Stimulated activated CD8-positive, alpha-beta memory T cell treated with anti-CD3 and anti-CD28 coated beads, Interleukin-7, amount 100 ng/mL, for 24 hours (primary cell): ENCODE measurements at places on chromosomes 6 and 20.

- no peak for DNase-seq
Observed at GRCh38 chr6:7833751-7834070, 76.9 kb downstream of the TXNDC5 start.

DNA sequence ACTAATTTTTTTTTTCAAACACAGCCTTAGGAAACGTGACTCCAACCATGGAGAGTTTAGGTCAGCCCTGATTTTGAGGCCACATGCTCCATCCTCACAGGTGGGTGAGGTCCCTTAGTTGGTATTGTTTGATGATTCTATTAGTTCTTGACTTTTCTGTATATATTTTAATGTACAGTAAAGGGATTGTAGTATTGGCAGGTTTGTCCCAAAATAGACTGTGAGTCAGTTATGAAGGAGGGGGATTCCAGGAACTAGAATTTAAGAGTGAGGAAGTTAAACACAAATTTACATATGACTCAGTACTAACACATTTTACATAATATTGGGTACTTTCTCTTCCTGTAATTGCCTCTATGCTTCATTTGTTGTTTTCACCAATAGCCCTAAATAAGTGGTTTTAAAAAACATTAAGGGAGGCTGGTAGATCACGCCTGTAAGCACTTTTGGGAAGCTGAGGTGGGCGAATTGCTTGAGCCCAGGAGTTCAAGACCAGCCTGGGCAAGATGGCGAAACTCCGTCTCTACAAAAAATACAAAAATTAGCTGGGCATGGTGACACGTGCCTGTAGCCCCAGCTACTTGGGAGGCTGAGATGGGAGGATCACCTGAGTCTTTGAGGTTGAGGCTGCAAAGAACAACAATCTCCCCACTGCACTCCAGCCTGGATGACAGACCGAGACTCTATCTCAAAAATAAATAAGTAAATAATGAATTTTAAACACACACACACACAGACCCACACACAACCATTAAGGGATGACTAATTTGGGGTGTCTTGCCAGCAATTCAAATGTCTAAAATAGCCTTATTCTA is 81.8 kb downstream of the SGK1 start:
- no peak for DNase-seq

- no peak for DNase-seq
Observed at GRCh38 chr6:137866200-137866913, 702 bp upstream of the TNFAIP3 start.

DNA sequence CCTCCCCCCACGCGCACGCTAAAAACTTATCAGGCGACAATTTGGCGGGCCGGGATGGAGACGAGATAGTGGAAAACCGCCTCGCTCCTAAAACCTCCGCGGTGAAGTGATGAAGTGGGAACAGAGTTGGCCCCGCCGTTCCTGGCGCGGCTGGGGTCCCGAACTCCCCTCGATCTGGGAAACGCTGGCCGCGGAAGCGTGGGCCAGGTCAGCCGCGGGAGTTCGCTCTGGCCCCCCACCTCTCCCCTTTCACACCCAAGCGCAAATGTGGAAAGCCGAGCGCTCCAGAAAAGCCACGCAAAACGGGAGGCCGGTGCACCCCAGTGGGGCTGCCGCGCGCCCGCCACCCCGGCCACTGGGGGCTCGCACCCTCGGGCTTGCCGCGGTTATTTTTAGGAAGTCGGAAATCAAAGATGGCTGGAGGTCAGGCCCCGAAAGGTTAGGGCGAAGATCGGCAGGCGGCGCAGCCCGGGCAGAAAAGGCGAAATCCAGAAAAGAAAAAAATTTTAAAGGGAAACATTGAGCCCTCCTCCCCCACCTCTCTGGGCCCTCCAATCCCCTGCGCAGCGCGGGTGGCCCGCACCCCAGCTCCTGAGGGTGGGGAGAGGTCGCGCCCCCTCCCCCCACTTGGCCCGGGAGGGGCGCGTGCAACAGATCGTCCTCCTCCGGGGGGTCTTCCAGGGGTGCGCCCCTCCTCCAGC is 1.0 kb downstream of the SALL4 start:
- DNase-seq = no peak

GRCh38 chr6:151440930-151441329 is 11.0 kb downstream of the RMND1 start:
- DNase-seq = no peak

DNA sequence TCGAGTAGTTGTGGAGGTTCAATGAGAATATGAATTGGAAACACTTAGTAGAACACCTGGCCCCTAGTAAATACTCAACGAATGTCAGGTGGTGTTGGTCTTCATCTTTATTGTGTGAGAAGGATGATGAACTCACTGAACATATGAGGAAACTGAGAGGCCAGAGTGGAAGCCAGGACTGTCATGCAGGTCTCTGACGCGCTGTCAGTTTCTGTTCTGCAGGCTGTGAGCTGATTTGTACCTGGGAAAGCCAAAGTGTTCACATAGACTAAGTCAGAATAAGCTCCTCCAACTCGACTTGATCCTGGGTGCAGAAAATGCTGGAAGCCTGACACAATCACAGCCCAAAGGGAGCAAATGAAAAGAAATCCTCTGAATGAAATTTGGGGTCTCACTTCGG is 222.2 kb downstream of the LY86 start:
- no peak for DNase-seq

- no peak for DNase-seq
Observed at GRCh38 chr20:25274481-25274880, 26.6 kb downstream of the PYGB start.

GRCh38 chr20:3013771-3014170 is 29.7 kb upstream of the GNRH2 start:
- DNase-seq = no peak

DNA sequence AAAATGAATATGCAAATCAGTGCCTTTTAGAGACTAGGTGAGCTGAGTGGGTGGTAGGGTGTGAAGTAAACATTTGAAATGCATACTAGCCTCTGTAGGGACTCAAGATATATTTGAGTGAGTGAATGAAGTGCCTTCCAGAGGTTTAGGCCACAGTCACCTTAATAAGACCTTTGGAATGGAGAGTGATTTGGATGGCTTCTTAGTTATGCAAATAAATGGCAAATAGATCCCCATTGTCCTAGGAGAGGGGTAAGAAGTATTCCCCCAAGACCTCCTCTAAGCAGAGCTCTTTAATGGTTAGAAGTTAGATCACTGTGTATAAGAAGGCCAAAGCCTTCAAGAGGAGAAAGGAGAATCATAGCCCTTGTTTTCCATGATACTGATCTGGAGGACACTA is 47.8 kb upstream of the IMPG1 start:
- DNase-seq = no peak

GRCh38 chr20:4697189-4697830 is 24.4 kb upstream of the PRND start:
- DNase-seq = no peak

- DNase-seq = no peak
Observed at GRCh38 chr6:55868771-55869479, 6.5 kb downstream of the BMP5 start.

DNA sequence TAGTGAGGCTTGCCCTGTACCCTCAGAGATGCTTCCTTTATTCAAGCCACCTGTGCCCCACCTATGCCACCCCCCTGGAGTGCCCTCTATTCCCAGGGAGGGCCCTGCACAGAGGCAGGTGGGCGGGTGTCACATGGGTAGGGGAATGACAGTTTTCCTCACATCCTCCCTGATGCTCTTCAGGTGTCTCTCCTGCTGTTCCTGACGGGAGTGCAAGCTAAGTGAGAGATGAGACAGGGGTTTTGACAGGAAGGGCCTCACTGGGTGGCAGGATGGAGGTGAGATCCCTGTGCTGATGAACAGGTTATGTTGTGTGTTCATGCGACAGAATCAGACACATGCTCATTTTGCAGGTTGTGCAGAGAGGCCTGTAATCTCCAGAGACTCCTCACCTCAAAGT is 164.1 kb upstream of the CHD6 start:
- no peak for DNase-seq

GRCh38 chr20:54323227-54323734 is 115.4 kb downstream of the PFDN4 start:
- no peak for DNase-seq

DNA sequence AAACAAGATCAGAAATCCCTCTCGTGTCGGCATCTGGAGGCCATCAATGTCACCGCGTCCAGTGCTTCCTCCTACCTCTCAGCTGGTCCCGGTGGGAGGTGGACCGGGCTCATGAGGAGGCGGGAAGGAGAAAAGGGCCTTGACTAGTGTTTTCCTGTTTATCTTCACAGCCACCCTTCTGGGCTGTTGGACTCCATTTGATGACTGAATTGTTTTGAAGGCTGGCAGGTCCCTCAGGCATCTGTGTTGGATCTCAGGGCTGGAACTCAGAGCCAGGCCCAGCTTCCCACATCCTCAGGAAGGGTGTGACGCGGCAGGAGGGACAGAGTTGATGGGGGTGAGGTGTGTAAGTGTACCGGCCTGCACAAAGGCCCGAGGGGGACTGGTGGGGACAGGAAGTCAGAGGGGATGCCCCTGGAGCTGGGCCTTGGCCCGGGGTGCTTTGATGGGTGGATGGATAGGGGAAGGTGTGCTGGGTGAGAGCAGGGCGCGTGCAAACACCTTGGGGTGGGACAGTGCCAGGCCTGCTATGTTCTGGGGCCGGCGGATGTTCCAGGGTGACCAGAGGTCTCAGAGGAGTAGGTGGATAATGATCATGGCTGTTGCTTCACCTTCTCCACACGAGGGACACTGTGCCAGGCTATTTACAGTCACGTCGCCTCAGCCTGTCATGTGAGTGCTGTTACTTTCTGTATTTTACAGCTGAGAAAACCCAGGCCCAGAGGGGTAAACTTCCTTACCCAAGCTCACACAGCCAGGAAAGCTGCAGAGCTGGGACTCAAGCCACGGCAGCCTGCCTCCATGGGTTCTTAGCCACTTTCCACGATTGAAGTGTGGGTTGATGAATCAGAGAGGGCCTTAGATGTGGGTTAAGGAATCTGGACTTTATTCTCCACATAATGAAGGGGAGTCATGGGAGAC is 17.9 kb upstream of the CHMP4B start:
- no peak for DNase-seq

GRCh38 chr6:5351552-5352210 is 90.4 kb downstream of the FARS2 start:
- no peak for DNase-seq

GRCh38 chr20:59406446-59406845 is 106.0 kb downstream of the EDN3 start:
- DNase-seq = no peak

DNA sequence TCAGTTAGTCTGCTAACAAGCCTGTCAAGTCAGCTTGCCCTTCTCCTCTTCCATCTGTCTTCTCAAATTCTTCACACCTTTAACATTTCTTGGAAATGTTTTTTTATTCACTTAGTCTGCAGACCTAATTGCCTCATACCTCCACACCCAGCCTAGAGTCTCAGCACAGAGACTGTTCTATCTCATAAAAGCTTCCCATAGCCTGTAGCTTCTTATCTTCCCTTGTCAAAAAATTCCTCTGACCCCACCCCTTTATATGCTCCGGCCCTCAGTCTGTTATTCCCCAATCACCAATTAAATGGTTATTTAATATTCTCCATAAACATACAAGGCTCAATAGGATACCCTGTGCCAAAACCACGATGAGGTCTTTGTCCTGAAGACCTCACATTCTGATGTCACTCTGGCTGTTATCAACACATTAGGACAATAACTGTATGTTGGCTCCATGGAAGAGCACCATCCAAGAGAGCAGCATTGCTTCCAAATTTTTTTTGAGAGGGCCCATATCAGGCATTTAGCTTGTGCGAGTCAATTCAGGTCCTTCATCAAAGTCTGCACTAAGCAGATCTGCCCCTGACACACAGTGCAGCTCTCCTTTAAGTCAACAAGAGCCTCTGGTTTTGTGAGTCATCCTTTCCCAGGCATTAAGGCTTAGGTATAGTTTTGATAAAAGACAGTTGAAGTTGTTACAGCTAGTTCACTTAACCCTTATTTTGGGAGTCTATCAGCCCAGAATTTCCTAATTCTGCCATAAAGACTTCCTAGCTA is 83.2 kb upstream of the TBX18 start:
- no peak for DNase-seq
